ENCODE measurements at places on chromosomes 5 and 9. TPM values are rescaled to one million over a fixed set of nuclear protein-coding genes. Genes with fewer than 3 reads are reported as not detected.
A peak's percentile ranks its signal among the peaks of the same experiment; 100 is the strongest.

EMB gene
- 90.2 TPM for total RNA-seq

ZBTB5 gene
- total RNA-seq: 8.3 TPM

GRCh38 chr5:132181011-132181629, 46.5 kb downstream of the P4HA2 start:
- no peak overlapping the region for H3K4me3 ChIP-seq
- H3K27me3 ChIP-seq: no peaks in the 10 kb centered on the region
- H3K36me3 ChIP-seq: no peaks in the 10 kb centered on the region
- no peak for DNase-seq
- peaks cover 32% of the 10 kb centered on the region for H3K4me1 ChIP-seq

SLC6A18 gene
- total RNA-seq: not detected

DNA sequence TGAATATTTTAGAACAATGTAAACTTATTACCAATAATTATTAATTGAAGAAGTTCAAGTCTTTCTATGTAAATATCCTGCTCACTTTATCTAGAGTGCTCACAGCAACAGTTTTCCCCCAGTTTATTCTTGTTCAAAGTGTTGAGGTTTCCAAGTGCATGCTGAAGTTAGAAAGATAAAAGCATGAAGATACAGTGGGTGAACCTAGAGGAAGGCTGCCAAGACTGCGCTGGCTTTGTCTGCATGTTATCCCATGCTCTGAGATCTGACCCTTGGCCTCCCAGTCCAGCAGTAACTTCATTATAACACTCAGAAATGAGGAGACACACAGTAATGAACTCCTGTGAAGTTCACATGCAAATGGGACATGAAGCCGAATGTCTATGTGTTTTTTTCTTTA, 76.0 kb upstream of the PIP5K1B start:
- DNase-seq: no peak
- no peaks in the 10 kb centered on the region for H3K36me3 ChIP-seq
- H3K27ac ChIP-seq: no peak overlapping the region
- H3K4me1 ChIP-seq: no peaks in the 10 kb centered on the region
- peaks cover 5% of the 10 kb centered on the region for H3K27me3 ChIP-seq

KIAA0825 gene
- 0.69 TPM for total RNA-seq

ZNF366 gene
- not detected for total RNA-seq

TUBB4B gene
- 320 TPM for total RNA-seq

DNA sequence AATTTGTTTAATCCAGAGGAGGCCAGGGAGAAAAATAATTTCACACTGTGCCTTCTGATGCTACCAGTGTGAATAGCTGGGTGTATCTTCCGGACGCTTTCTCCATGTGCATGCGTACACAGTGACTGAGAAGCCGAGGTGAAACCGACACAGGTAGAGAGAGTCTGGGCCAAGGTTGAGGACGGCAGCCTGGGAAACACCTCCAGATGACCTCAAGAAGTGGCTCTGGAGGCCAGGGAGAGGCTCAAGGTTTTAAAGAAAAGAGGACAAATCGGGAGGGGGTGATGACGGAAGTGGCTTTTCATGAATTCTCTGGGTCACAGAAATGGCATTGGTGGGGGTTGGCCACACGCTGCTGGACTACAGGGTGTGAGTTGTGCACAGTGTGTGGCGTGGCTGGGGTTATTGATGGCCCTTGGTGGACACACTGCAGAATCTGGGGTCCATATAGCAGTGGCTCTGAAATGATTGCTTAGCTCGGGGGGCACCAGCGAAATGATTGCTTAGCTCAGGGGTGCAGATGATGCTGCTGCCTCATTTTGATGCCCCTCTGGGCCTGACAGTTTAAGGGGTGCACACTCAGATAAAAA, 34.1 kb upstream of the LRRC14B start:
- no peaks in the 10 kb centered on the region for H3K4me1 ChIP-seq
- H3K27me3 ChIP-seq: peaks cover 14% of the 10 kb centered on the region
- H3K27ac ChIP-seq: no peak overlapping the region
- no peak overlapping the region for H3K4me3 ChIP-seq

DNA sequence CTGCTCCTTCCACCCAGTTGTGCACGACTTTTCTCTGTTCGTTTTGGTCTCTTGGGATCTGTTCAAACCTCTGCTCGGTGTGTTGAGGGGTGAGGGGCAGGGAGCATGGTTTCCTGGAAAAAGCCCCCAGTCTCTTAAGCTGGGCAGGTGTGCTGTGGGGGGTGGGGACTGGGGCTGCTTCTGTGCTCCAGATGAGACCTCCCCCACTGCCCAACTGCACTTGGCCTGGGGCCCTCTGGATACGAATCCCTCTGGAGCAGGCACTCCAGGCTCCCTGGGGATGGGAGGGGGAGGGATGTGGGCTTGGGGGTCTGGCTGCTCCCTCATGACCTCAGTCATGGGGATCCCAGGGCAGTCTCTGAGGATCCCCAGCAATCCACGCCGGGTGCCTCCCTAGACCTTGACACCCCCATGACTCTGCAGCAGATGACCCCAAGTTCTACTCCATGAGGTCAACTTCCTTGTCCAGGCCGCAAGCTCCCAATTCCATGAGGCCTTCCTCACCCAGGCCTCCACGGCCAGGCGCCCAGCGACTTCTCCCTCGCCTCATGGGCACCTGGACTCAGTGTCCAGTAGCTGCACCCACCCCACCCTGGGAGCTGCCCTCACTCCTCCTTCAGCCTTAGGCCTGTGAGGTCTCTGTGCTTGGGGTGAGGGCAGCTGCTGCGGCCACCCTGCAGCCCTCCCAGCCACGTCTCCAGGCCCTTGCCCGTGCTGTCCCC, 5.9 kb upstream of the AHRR start:
- H3K4me3 ChIP-seq: no peak overlapping the region
- peaks cover 9% of the 10 kb centered on the region for H3K27me3 ChIP-seq
- H3K4me1 ChIP-seq: peaks cover 6% of the 10 kb centered on the region
- H3K27ac ChIP-seq: no peak overlapping the region
- H3K36me3 ChIP-seq: peaks cover 9% of the 10 kb centered on the region

PHF24 gene
- total RNA-seq: 0.12 TPM

DAPK1 gene
- 3.3 TPM for total RNA-seq

CARD6 gene
- total RNA-seq: 1.4 TPM

GRCh38 chr9:124496075-124496449, 11.1 kb downstream of the NR5A1 start:
- peaks cover 2% of the 10 kb centered on the region for H3K27me3 ChIP-seq
- H3K27ac ChIP-seq: no peak overlapping the region
- DNase-seq: no peak
- no peaks in the 10 kb centered on the region for H3K36me3 ChIP-seq
- peaks cover 13% of the 10 kb centered on the region for H3K4me1 ChIP-seq

PCDHGB7 gene
- 0.07 TPM for total RNA-seq

DNA sequence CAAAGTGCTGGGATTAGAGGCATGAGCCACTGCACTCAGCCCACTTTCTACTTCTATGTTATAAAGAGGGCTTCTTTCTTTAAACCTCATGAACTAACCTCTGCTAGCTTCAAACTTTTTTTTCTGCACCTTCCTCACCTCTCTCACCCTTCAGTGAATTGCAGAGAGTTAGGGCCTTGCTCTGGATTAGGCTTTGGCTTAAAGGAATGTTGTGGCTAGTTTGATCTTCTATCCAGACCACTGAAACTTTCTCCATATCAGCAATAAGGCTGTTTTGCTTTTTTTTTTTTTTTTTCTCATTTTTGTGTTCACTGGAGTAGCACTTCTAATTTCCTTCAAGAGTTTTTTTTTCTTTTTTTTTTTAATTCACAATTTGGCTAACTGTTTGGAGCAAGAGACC, 216.4 kb upstream of the MAP3K1 start:
- H3K27me3 ChIP-seq: no peaks in the 10 kb centered on the region
- H3K36me3 ChIP-seq: no peaks in the 10 kb centered on the region
- H3K4me1 ChIP-seq: peaks cover 42% of the 10 kb centered on the region
- no peak for DNase-seq
- H3K27ac ChIP-seq: no peak overlapping the region

DNA sequence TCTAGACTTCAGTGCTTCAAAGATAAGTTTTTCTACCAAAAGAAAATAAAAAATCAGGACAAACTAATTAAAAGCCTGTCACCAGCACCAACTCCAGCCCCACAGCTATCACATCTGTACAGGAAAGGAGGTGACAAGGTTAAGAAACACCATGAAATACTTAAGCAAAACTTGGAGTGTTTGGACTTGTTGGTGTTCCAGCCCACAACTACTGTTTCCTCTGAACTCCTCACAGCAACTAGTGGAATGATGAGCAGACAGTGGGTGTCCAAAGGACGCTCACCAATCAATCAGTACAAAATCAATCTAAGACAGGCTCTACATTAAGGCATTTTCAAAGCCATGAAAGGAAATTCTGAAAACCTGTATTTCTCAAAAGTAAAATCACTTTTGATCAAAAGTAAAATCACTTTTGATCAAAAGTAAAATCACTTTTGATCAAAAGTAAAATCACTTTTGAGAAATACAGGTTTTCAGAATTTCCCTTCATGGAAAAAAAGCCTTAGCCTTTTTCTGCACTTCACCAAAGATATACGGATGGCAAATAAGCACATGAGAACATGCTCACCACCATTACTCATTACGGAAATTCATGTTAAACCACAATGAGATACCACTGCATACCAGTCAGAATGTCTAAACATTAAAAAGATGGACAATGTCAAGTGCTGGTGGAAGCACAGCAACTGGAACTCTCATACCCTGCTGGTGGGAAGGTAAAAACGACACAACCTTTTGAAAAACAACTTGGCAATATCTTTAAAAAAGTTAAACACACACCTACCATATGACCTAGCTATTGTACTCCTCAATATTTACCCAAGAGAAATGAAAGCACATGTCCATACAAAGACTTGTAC, 79.7 kb downstream of the MED27 start:
- no peaks in the 10 kb centered on the region for H3K27me3 ChIP-seq
- DNase-seq: no peak
- peaks cover 39% of the 10 kb centered on the region for H3K4me1 ChIP-seq
- no peak overlapping the region for H3K4me3 ChIP-seq

TLX3 gene
- total RNA-seq: not detected

BRD8 gene
- total RNA-seq: 65.8 TPM

DNA sequence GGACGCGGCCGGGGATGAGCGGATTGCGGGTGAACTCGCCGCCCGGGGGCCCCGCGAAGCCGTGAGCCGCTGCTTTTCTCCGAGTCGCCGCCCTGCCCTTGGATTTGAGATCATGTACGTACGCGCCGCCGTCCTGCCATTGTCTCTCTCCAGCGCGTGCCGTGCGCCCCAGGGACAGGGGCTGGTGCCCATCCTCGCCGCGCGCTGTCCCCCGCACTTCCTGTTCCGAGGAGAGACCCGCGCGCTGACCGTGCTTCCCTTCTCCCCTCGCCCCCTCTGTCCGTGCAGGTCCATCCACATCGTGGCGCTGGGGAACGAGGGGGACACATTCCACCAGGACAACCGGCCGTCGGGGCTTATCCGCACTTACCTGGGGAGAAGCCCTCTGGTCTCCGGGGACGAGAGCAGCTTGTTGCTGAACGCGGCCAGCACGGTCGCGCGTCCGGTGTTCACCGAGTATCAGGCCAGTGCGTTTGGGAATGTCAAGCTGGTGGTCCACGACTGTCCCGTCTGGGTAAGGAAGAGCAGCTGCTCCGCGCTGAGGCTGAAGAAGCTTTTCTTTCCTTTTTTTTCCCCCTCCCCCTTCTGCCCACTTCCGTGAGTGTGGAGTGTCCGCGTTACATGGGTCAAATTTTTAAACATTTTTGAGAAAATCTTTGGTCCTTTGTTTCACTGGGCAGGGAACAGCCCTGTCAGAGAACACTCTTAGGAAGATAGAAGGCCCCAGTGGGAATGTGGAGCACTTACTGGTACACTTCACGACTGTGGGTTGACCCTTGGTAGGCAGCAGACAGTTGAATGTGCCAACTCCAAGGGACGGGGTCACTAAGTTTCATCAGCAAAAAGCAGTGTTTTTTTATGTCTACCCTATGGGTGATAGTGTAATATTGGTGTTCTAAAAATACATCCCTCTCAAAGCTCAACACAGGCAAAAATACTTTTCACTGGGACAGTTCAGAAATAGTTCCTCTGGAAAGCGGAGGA, 727 bp downstream of the RHOBTB3 start:
- peaks cover 47% of the 10 kb centered on the region for H3K27me3 ChIP-seq
- H3K27ac ChIP-seq: peak overlapping the region; percentile 19
- H3K36me3 ChIP-seq: no peaks in the 10 kb centered on the region
- peak overlapping the region; percentile 73 for H3K4me3 ChIP-seq

DNA sequence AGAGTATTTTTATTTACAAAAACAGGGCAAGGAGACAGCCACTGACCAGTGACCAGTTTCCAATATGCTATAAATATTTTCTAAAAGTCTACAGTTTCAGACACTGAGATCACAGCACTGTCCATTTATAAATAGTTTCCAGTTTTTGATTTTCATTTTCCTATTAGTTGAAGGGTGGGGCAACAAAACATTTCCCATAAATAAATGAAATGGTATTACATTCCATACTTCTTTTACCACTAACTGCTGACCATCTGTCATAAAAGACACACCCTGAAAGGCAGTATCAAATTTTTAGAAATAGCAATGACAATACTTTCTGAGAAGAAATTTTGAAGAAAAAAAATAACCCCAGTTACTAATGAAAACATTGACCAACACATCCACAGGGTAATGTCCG, 126.7 kb downstream of the ARSB start:
- peaks cover 46% of the 10 kb centered on the region for H3K36me3 ChIP-seq
- DNase-seq: no peak
- no peaks in the 10 kb centered on the region for H3K27me3 ChIP-seq
- no peak overlapping the region for H3K4me3 ChIP-seq
- no peaks in the 10 kb centered on the region for H3K4me1 ChIP-seq

- no peaks in the 10 kb centered on the region for H3K27me3 ChIP-seq
- peak; percentile 74 for DNase-seq
- H3K4me1 ChIP-seq: peaks cover 22% of the 10 kb centered on the region
- no peak overlapping the region for H3K4me3 ChIP-seq
- no peak overlapping the region for H3K27ac ChIP-seq
Measured at GRCh38 chr9:112097712-112098688, 77.1 kb downstream of the SUSD1 start.

SPINK4 gene
- not detected for total RNA-seq

- H3K27me3 ChIP-seq: no peaks in the 10 kb centered on the region
- H3K27ac ChIP-seq: no peak overlapping the region
- no peak for DNase-seq
- no peak overlapping the region for H3K4me3 ChIP-seq
Measured at GRCh38 chr9:124372038-124372437, 43.2 kb downstream of the PSMB7 start.

DNA sequence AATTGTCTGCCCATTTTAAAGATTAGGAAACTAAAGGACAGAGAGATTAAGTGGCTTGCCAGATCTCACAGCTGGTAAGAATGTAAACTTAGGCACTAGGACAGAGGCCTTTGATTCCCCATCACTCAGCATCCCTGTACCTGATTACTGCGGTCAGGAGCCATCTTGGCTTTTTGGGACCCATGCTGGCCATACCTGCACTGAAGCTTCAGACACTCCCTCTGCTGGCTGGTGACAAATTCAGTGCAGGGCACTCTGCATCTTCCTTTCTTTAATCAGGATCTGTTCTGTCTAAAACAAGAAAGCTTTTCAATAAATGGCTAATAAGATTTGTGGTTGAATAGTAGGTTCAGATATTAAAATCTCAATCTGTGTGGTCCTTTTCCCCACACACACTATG, 215.5 kb upstream of the RORB start:
- no peaks in the 10 kb centered on the region for H3K36me3 ChIP-seq
- DNase-seq: peak; percentile 16
- no peaks in the 10 kb centered on the region for H3K27me3 ChIP-seq
- peaks cover 3% of the 10 kb centered on the region for H3K4me1 ChIP-seq
- no peak overlapping the region for H3K4me3 ChIP-seq

CSF1R gene
- total RNA-seq: 0.41 TPM

GRCh38 chr9:130943777-130944176, 4.7 kb upstream of the FIBCD1 start:
- H3K27me3 ChIP-seq: peaks cover 34% of the 10 kb centered on the region
- DNase-seq: no peak
- no peak overlapping the region for H3K4me3 ChIP-seq

ACTBL2 gene
- not detected for total RNA-seq

CDHR2 gene
- total RNA-seq: 0.36 TPM
